Gastrocnemius medialis (tissue), 4 donors: ENCODE measurements at places on chromosomes 2 and 18. TPM values are rescaled to one million over a fixed set of nuclear protein-coding genes. Genes with fewer than 3 reads are reported as not detected.

DNA sequence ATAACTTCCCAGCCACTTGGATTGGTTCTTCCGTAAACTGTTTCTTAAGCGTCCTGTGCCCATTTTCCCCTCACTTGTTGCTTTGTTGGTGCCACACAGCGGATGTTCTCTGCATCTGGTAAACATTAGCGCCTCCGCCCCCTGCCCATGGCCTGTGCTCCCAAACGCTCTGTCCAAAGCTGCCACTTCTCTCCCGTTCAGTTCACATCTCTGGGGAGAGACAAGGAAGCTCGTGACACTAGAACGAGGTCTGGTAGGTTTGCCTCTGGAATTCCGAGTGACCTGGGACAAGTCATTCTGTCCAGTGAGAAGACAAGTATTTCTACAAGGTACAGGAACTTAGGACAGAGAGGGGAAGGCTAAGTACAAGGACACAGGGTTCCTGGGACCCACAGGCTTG lies 9.4 kb downstream of the COPS9 start:
- no peak overlapping the region for H3K4me3 ChIP-seq
- no peaks in the 10 kb centered on the region for H3K27me3 ChIP-seq
- no peaks in the 10 kb centered on the region for H3K36me3 ChIP-seq

Gene SCN7A
- 16.5 TPM for total RNA-seq

- no peaks in the 10 kb centered on the region for H3K36me3 ChIP-seq
- no peak for DNase-seq
- no peak overlapping the region for H3K4me3 ChIP-seq
- no peak overlapping the region for H3K27ac ChIP-seq
- H3K27me3 ChIP-seq, result no peaks in the 10 kb centered on the region
Observed at GRCh38 chr2:233142355-233142897, 82.3 kb downstream of the INPP5D start.

Gene GKN2
- total RNA-seq, result not detected

DNA sequence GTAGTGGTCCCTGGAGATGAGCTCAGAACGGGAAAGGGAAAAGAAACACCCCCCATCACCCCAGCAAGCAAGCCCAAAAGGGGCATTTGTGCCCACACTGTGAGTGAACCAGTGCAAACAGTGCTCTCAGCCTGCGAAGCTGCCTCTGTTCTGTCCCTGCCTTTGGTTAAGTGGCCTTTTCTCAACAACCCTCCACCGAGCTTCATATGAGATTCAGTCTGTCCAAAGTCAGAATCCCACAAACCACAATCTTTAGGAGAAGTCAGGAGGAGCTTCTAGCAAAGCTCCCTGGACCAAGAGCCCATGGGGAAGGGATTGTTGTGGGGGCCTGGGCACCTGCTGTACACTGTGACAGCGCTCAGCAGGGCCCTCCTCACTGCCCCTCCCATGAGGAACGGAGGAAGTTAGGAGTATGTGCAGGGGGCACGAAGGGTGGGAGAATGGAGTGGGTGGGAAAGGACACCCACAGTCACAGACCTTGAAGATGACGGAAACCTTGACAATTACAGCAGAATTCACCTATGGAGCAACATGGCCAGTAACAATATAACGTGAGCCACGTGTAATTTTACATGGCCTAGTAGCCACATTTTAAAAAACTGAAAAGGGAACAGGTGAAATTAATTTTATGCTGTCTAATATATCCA lies 119.5 kb downstream of the SMAD7 start:
- H3K27ac ChIP-seq, result no peak overlapping the region
- peak; percentile 5 for DNase-seq
- no peak overlapping the region for H3K4me3 ChIP-seq
- peaks cover 18% of the 10 kb centered on the region for H3K4me1 ChIP-seq

GRCh38 chr18:35581898-35582641 lies 530 bp downstream of the GALNT1 start:
- peak overlapping the region; percentile 80 for H3K27ac ChIP-seq
- peaks cover 24% of the 10 kb centered on the region for H3K4me1 ChIP-seq
- DNase-seq, result no peak
- no peaks in the 10 kb centered on the region for H3K27me3 ChIP-seq
- H3K36me3 ChIP-seq, result no peaks in the 10 kb centered on the region

Gene OR6B2
- total RNA-seq, result not detected
